ENCODE measurements at places on chromosomes 7 and 10. TPM values are rescaled to one million over a fixed set of nuclear protein-coding genes. Genes with fewer than 3 reads are reported as not detected.

Gene NEUROD6
- not detected for total RNA-seq

Gene GNG11
- total RNA-seq: 39.8 TPM

Gene HTR5A
- total RNA-seq: not detected

Gene TRDMT1
- 4.2 TPM for total RNA-seq

Gene CPXM2
- total RNA-seq: not detected

Gene SUPV3L1
- total RNA-seq: 30.8 TPM

Gene TMUB1
- total RNA-seq: 55.8 TPM

Gene ELMO1
- total RNA-seq: 1.6 TPM

Gene SP4
- 0.92 TPM for total RNA-seq

Gene FAM241B
- 18.8 TPM for total RNA-seq

Gene OR6B1
- total RNA-seq: not detected

Gene FAM180A
- not detected for total RNA-seq

Gene CALML3
- not detected for total RNA-seq

Gene TEX47
- total RNA-seq: not detected

Gene BTBD16
- total RNA-seq: 0.58 TPM

Gene CALML5
- total RNA-seq: not detected

Gene TRIM74
- total RNA-seq: not detected

Gene TUBB8
- not detected for total RNA-seq

Gene ZNF438
- 2.3 TPM for total RNA-seq

Gene PLPP4
- not detected for total RNA-seq

Gene TAS2R41
- total RNA-seq: not detected

Gene C10orf67
- not detected for total RNA-seq

Gene AMZ1
- not detected for total RNA-seq

Gene CHAT
- total RNA-seq: not detected

Gene AKR1C2
- total RNA-seq: 4,029 TPM

Gene AOC1
- total RNA-seq: not detected

Gene ASIC3
- 9.5 TPM for total RNA-seq

Gene VKORC1L1
- total RNA-seq: 33.9 TPM

Gene OR2A1
- not detected for total RNA-seq

Gene ELN
- 0.08 TPM for total RNA-seq

Gene AQP1
- 0.40 TPM for total RNA-seq

Gene UTF1
- total RNA-seq: not detected

Gene PDZD7
- 1.2 TPM for total RNA-seq

Gene LRRC4
- not detected for total RNA-seq

Gene CALCR
- total RNA-seq: not detected

Gene PSD
- 0.60 TPM for total RNA-seq

Gene ATP6V1F
- 276 TPM for total RNA-seq

Gene RAB11FIP2
- total RNA-seq: 18.4 TPM

Gene NPSR1
- total RNA-seq: not detected

Gene ZCCHC24
- total RNA-seq: 4.0 TPM

Measured in A549 treated with ZK216348 at 1 μM for 4 hours (cell line).